ENCODE measurements at places on chromosomes 3 and 15. TPM values are rescaled to one million over a fixed set of nuclear protein-coding genes. Genes with fewer than 3 reads are reported as not detected.

Gene C3orf49
- total RNA-seq, result not detected

Gene TM4SF4
- not detected for total RNA-seq

Gene TRPM1
- 0.60 TPM for total RNA-seq

Gene NR2E3
- not detected for total RNA-seq

Gene CHST2
- total RNA-seq, result 12.3 TPM

Gene BMF
- total RNA-seq, result 4.5 TPM

Gene GOLGA6C
- not detected for total RNA-seq

Gene RNU5B-1
- not detected for total RNA-seq

Gene SGO1
- 11.8 TPM for total RNA-seq

Gene THRB
- total RNA-seq, result 0.39 TPM

Gene LMOD3
- not detected for total RNA-seq

Gene SLC9C1
- not detected for total RNA-seq

Gene GOLGA8J
- total RNA-seq, result not detected

Gene IRAK2
- 21.6 TPM for total RNA-seq

Gene SLC27A2
- 1.2 TPM for total RNA-seq

Gene ZNF80
- not detected for total RNA-seq

Gene GALNT15
- total RNA-seq, result 5.3 TPM

Gene TRH
- total RNA-seq, result not detected

Data from mammary microvascular endothelial cell (primary cell).